Heart right ventricle (tissue), 16 donors: ENCODE measurements at places on chromosomes 2 and 18. TPM values are rescaled to one million over a fixed set of nuclear protein-coding genes. Genes with fewer than 3 reads are reported as not detected.

KIAA2012 gene
- not detected for total RNA-seq

- H3K36me3 ChIP-seq: no peaks in the 10 kb centered on the region
- no peaks in the 10 kb centered on the region for H3K4me1 ChIP-seq
- no peak overlapping the region for H3K4me3 ChIP-seq
Measured at GRCh38 chr2:17101596-17101995, 416.6 kb downstream of the RAD51AP2 start.

CENPA gene
- 1.5 TPM for total RNA-seq

- H3K27ac ChIP-seq: no peak overlapping the region
- H3K36me3 ChIP-seq: no peaks in the 10 kb centered on the region
Measured at GRCh38 chr2:144165599-144166250, 354.2 kb downstream of the ZEB2 start.

SFT2D3 gene
- total RNA-seq: 4.0 TPM

GRCh38 chr2:82913566-82913965 is 1545.5 kb downstream of the SUCLG1 start:
- H3K4me1 ChIP-seq: no peaks in the 10 kb centered on the region
- no peaks in the 10 kb centered on the region for H3K27me3 ChIP-seq
- DNase-seq: no peak
- no peak overlapping the region for H3K27ac ChIP-seq
- H3K36me3 ChIP-seq: no peaks in the 10 kb centered on the region
- no peak overlapping the region for H3K4me3 ChIP-seq

IL36A gene
- total RNA-seq: not detected

CFAP65 gene
- not detected for total RNA-seq

- no peaks in the 10 kb centered on the region for H3K36me3 ChIP-seq
- no peak overlapping the region for H3K4me3 ChIP-seq
- peak; percentile 34 for DNase-seq
Measured at GRCh38 chr2:110770959-110771431, 38.6 kb downstream of the ACOXL start.

SCYGR4 gene
- total RNA-seq: not detected

- peak overlapping the region; percentile 4 for H3K27ac ChIP-seq
- H3K36me3 ChIP-seq: no peaks in the 10 kb centered on the region
- no peaks in the 10 kb centered on the region for H3K4me1 ChIP-seq
- no peaks in the 10 kb centered on the region for H3K27me3 ChIP-seq
- no peak overlapping the region for H3K4me3 ChIP-seq
Measured at GRCh38 chr2:209985874-209986273, 16.6 kb upstream of the RPE start.

- no peaks in the 10 kb centered on the region for H3K36me3 ChIP-seq
- no peak overlapping the region for H3K4me3 ChIP-seq
- H3K4me1 ChIP-seq: no peaks in the 10 kb centered on the region
- no peak for DNase-seq
- no peaks in the 10 kb centered on the region for H3K27me3 ChIP-seq
Measured at GRCh38 chr2:108082978-108083377, 96.7 kb downstream of the SLC5A7 start.

- no peak overlapping the region for H3K27ac ChIP-seq
- H3K27me3 ChIP-seq: no peaks in the 10 kb centered on the region
- no peak for DNase-seq
- H3K36me3 ChIP-seq: no peaks in the 10 kb centered on the region
Measured at GRCh38 chr18:61400016-61400635, 66.9 kb downstream of the CDH20 start.

DNA sequence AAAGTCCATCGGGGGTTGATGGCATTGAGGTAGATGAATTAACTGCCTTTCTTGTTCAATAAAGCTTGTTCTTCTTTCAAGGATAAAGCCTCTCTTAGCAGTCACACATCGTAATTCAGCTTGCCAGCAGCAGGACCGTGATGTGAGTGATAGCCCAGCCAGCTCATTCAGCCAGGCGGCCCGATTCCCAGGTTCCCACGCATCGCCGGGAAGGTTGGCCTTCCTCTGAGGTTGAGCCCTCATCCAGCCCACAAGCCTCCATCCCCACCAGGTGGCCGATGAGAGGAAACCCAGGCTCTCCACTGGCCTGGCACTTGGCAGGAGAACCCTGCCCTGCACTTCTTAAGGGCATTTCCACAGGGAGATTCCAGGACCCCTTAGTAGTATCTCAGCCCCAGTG is 4.7 kb downstream of the AGAP1 start:
- H3K27me3 ChIP-seq: no peaks in the 10 kb centered on the region
- H3K4me1 ChIP-seq: peaks cover 71% of the 10 kb centered on the region
- no peak overlapping the region for H3K4me3 ChIP-seq
- H3K36me3 ChIP-seq: no peaks in the 10 kb centered on the region
- DNase-seq: no peak

- no peak for DNase-seq
- H3K36me3 ChIP-seq: no peaks in the 10 kb centered on the region
- peak overlapping the region; percentile 35 for H3K4me3 ChIP-seq
- no peak overlapping the region for H3K27ac ChIP-seq
- peaks cover 33% of the 10 kb centered on the region for H3K4me1 ChIP-seq
Measured at GRCh38 chr18:12287131-12287681, 20.8 kb upstream of the TUBB6 start.

- H3K4me3 ChIP-seq: no peak overlapping the region
- no peak overlapping the region for H3K27ac ChIP-seq
- no peaks in the 10 kb centered on the region for H3K36me3 ChIP-seq
- H3K4me1 ChIP-seq: no peaks in the 10 kb centered on the region
- no peaks in the 10 kb centered on the region for H3K27me3 ChIP-seq
Measured at GRCh38 chr2:157185476-157186227, 71.9 kb upstream of the GALNT5 start.

DNA sequence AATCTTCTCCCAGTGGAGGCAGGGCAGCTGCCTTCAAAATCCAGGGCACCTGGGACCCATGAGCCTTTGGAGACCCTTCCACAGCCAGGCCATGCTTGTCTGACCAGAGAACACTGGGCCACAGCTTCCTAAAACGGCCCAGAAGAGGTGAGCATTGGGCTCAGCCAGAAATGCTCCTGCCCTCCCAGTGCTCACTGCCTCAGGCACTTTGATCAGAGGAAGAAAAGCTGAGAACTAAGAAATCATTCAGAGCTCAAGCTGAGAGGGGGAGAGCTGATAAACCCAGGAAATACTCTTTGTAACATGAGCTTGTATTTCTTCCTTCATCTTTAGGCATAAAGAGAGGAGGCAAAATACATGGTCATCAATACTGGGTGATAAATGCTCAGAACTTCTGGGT is 365.5 kb upstream of the KLHL29 start:
- no peak overlapping the region for H3K4me3 ChIP-seq
- H3K4me1 ChIP-seq: no peaks in the 10 kb centered on the region
- no peaks in the 10 kb centered on the region for H3K27me3 ChIP-seq

PRKAG3 gene
- total RNA-seq: not detected

GALNT13 gene
- total RNA-seq: not detected

KCNJ13 gene
- total RNA-seq: not detected

DNA sequence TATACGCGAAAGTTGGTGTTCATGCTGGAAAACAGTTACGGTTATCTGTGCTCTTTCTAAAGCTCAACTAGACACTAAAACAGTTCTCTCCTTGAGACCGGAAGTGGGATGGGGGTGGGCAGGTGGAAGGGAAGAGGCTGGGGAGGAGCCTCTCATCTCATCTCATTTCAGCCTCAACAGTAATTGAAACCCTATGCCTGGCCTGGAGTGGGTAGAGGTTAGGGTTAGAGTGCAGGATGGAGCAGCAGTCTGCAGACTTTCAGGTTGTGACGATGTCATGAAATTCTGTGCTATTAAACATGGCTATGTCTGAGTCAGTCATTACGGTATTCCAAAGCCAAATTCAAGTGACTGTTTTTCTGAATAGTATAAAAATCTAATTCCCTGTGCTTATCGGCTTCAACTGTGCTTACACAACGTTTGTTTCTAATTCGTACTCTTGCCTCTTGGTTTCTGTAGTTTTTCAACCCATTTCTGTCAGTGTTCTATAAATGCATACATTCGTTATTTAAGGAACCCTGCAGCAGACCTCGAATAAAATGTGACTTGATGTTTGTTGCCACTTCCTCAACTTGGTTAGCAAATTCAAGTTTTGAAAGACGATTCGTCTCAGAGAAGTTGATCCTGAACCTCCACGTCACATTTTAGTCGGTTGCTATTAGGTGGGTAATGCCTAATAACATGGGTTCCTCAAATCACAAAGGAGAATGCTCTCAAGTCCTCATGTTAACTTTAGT is 75.8 kb upstream of the TCF7L1 start:
- H3K27me3 ChIP-seq: no peaks in the 10 kb centered on the region
- H3K4me3 ChIP-seq: no peak overlapping the region
- H3K36me3 ChIP-seq: peaks cover 30% of the 10 kb centered on the region
- no peak overlapping the region for H3K27ac ChIP-seq
- DNase-seq: no peak

STARD6 gene
- not detected for total RNA-seq

DNA sequence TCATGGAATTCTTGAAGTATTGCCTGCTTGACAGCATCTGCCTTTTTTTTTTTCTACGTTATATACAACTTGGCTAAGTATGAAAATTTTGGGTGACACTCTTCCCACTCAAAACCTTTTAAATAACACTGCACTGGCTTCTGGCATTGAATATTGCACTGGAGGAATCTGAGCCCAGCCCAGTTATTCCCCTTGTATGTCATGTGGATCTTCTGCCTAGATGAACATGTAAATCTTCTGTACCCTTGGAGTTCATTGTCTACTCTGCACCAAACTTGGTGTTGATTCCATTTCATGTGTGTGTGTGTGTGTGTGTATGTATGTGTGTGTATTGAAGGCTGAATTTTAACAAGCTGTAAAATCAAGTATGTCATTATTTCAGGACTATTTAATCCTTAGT is 59.4 kb downstream of the NAPG start:
- no peaks in the 10 kb centered on the region for H3K4me1 ChIP-seq
- no peak overlapping the region for H3K27ac ChIP-seq
- DNase-seq: no peak
- H3K36me3 ChIP-seq: no peaks in the 10 kb centered on the region
- no peaks in the 10 kb centered on the region for H3K27me3 ChIP-seq

- peaks cover 92% of the 10 kb centered on the region for H3K27me3 ChIP-seq
- H3K27ac ChIP-seq: no peak overlapping the region
- DNase-seq: no peak
- H3K36me3 ChIP-seq: no peaks in the 10 kb centered on the region
- peaks cover 23% of the 10 kb centered on the region for H3K4me1 ChIP-seq
Measured at GRCh38 chr18:57427429-57428201, 7.6 kb upstream of the ONECUT2 start.

GRCh38 chr18:25019931-25020330 is 332.0 kb downstream of the ZNF521 start:
- H3K4me3 ChIP-seq: no peak overlapping the region
- no peak for DNase-seq
- no peak overlapping the region for H3K27ac ChIP-seq

- H3K4me1 ChIP-seq: peaks cover 17% of the 10 kb centered on the region
- peak overlapping the region; percentile 85 for H3K27ac ChIP-seq
- DNase-seq: peak; percentile 54
- H3K27me3 ChIP-seq: no peaks in the 10 kb centered on the region
- no peak overlapping the region for H3K4me3 ChIP-seq
Measured at GRCh38 chr2:196987649-196988364, 61.3 kb upstream of the PGAP1 start.

EVX2 gene
- not detected for total RNA-seq

- H3K4me3 ChIP-seq: no peak overlapping the region
- no peak for DNase-seq
- H3K27ac ChIP-seq: no peak overlapping the region
Measured at GRCh38 chr2:97005353-97005752, 19.0 kb upstream of the FAM178B start.

DSG2 gene
- total RNA-seq: 38.3 TPM

- H3K27me3 ChIP-seq: no peaks in the 10 kb centered on the region
- no peak overlapping the region for H3K4me3 ChIP-seq
- H3K27ac ChIP-seq: no peak overlapping the region
- no peaks in the 10 kb centered on the region for H3K4me1 ChIP-seq
- no peaks in the 10 kb centered on the region for H3K36me3 ChIP-seq
Measured at GRCh38 chr2:229380101-229380625, 109.1 kb upstream of the PID1 start.

NCL gene
- total RNA-seq: 345 TPM

SERPINB12 gene
- total RNA-seq: not detected

RSAD2 gene
- total RNA-seq: 4.1 TPM

DNA sequence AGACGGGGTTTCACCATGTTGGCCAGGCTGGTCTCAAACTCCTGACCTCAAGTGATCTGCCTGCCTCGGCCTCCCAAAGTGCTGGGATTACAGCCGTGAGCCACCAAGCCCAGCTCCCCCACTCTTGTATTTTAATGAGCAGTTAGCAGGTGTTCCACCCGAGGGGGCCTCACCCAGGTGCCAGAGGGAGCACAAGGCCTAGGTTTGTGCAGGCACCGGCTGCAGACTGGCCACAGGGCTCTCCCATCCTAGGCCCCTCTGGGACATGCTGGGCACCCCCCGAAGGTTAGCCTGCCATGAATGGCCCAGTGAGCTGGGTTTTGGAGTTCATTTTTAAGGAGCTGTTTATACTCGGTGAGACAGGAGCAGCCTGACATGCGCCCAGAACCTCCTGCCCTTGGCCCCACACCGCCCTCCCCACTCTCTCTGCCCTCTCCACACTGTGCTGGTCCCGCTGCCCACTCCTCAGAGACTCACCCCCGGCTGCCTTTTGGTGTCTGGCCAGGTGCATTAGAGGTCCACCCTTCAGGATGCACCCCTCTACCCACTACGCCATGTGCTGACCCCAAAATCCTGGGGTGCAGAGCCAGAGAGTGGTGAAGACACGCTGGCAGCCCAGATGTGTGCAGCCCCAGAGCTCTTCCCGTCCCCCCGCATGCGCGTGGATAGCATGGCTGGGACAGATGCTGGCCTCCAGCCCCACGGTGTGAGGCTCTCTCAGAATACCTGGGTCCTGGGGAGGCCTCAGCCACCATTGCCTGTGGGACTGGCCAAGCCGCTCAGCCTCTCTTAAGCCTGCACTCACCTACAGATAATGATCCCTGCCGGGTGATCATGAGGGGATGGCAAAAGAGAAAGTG is 11.2 kb upstream of the KLF11 start:
- H3K27me3 ChIP-seq: no peaks in the 10 kb centered on the region
- DNase-seq: no peak
- no peaks in the 10 kb centered on the region for H3K36me3 ChIP-seq
- H3K4me1 ChIP-seq: peaks cover 64% of the 10 kb centered on the region
- no peak overlapping the region for H3K4me3 ChIP-seq
